ENCODE measurements at places on chromosomes 3 and 15.

DNA sequence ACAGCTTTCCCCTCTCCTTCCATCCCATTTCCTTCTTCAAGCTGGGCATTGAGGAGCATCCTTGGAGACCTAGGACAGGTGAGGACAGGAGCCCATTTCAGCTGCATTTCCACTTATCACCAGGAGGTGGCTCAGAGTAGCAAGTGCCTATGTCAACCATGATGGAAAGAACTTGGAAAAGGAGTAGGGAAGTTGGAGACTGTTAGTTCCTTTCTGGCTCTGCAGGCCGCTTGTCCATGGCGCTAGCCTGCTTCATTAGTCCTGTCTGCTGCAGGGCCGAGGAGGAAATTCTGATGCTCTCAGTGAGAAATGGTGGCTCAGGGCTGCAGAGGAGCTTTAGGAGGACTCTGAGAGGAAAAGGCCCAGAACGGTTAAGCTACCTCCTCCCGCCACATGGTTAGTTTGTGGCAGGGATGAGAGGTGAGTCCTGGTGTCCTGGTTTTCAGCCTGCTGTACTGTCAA lies 7.0 kb upstream of the CD276 start:
- DNase-seq, result peak; percentile 76

GRCh38 chr3:140250945-140251344 lies 316.0 kb downstream of the CLSTN2 start:
- no peak for DNase-seq

DNA sequence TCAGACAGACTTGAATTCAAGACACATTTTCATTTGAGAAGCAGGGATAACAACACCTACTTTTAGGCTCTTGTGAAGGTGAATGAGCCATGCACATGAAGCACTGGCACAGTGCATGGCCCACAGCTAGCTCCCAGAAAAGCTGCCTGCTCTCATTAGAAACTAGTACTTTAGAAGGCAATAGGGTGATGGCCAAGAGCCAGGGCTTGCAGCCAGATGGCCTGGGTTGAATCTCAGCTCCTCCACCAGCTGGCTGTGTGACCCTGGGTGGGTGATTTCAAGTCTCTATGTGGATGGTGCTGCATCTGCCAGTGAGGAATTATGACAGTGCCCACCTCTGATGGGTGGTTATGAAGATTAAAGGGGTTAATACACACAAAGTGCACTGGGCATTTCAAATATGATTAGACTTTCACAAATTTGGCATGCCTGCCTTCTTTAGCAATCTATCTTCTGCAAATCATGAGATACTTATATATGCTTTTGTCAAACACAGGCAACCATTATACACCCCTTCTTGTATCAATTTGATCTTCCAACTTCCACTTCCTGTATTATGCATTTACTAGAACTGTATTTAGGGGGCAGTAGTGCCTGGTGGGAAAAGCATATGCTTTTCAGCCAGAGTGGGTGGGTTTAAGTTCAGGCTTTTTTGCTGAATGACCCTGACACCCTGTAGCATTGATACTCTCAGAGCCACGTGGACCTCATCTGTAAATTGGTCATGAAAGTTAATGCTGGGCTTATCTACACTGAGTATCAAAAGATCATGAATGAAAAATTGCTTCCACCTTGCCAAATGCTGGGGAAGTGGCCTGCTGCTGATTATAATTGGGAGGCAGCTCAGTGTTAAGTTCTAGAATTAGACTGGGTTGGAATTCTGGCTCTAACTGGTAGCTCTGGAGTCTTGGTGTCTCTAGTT lies 34.7 kb upstream of the RBP1 start:
- no peak for DNase-seq

- peak; percentile 3 for DNase-seq
Observed at GRCh38 chr3:19543212-19543841, 390.7 kb downstream of the EFHB start.

DNA sequence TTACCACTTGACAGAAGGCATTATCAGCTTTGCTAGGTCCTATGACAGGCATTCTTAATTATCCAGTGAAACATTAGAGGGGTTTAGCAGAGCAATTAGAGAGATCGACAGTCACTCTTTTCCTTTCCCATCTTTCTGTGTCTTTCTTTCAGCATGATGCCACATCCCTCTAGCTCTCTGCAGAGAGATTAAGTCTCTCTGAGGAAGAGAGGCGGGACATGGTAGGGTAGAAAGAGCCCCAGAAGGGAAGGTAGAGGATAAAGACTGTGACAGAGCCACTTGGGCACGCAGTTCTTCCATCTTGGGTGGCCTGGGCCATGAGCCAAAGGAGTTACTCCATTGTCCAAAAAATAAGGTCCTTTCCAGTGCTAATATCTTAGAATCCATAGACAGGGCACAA lies 55.8 kb downstream of the HHLA2 start:
- no peak for DNase-seq

- peak; percentile 59 for DNase-seq
Observed at GRCh38 chr3:152071924-152072323, 196.8 kb upstream of the MBNL1 start.

DNA sequence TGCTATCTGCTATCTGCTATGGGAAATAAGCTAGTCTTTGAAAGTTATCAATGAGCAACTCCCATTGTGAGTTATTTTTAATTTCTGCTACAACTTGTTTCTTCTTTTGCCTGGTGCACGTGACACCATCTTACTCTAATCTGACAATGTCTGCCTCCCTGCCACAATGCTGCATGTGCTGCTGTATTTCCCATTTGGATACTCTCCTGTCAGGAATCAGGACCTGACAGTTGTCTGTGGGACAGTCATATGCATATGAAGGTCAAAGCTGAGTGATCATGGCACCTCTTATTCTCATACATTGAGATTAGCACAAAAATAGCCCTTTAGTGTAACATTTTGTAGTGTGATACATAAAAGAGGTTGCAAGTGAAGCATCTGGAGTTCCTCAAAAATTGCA lies 45.8 kb downstream of the HMG20A start:
- no peak for DNase-seq

DNA sequence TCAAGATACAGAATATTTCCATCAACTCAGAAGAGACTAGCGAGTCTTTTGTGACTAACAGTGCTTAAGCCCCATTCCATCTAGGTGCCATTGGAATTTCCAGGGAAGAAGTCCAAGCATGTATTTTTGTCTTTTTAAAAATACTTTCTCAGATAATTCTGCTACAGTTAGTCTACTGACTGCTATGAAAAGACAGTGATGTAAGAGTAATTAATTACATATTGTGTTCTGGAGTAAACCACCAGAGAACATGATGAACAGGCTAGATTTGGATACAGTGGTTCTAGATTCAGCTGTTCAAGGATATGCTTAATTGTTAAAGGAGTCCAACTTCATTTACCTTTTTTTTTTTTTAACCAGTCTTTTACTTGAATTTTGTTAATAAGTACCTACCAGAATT lies 34.8 kb upstream of the PAK6 start:
- no peak for DNase-seq

DNA sequence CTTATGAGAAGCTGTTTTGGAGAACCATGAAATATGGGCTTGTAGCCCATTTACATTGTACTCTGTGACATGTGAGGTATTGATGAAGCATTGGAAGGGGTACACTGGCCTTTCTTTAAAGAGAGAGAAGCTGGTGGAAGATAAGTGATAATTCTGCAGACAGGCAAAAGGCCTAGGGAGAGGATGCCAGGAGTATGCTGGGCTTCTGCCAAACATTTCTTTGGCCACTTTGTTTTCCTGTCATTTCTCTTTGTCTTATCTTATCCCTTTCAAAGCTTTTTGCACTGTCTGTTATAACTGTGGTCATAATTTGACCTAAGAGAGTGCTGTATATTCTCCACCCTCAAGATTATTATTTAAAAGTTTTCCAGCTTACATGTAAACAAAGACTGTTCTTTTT lies 109.6 kb upstream of the SEMA6D start:
- no peak for DNase-seq

DNA sequence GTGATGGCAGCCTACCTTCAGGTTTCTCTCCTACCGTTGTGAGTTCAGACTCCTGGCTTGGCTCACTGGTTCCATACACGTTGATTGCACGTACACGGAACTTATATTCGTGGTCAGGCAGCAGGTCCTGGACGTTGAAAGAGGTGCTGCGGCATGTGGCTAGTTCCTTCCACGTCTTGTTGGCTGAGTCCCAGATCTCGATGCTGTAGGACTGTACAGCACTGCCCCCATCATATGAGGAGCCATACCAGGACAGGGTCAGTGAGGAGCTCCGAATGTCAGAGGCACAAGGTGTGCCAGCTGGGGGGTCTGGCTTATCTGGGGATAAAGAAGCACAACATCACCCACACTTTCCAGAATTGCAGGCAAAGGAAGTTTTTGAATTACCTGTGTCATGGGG lies 72.3 kb upstream of the HACD2 start:
- no peak for DNase-seq

DNA sequence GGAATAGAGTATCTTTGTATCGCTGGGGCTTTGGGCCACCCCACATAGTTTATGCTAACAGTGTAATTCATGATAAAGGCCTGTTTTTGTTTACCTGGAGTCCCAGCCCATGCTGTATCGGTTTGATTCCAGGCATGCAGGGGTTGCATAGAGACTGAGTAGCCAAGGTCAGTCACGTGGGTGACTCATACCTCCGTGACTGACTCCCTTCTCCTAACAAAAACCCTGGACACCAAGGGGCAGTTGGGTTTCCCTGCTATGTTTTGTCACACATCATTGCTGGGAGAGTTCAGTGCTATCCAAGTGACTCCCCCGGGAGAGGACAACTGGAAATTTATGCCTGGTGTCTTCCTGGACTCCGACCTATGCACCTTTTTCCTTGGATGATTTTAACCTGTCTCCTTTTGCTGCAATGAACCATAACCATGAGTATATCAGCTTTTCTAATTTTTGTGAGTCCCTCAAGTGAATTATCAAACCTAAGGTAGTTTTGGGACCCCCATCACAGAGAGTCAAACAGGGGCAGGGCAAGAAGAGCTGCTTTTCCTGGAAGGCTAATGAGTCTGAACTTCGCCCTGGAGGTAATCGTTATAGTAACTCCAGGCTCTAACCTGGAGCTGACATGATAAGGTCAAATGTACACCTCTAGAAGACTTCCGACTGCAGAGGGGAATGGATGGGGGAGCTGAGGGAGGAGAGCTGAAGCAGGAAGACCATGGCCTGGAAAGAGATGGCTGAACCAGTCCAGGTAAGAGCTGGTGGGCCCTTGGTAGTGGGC lies 57.0 kb downstream of the SRGAP3 start:
- DNase-seq, result no peak

- DNase-seq, result no peak
Observed at GRCh38 chr3:4138786-4139431, 164.3 kb upstream of the SETMAR start.

- DNase-seq, result no peak
Observed at GRCh38 chr3:76958274-76958673, 81.6 kb upstream of the ROBO2 start.

GRCh38 chr3:87691109-87691508 lies 367.7 kb downstream of the CGGBP1 start:
- DNase-seq, result no peak

DNA sequence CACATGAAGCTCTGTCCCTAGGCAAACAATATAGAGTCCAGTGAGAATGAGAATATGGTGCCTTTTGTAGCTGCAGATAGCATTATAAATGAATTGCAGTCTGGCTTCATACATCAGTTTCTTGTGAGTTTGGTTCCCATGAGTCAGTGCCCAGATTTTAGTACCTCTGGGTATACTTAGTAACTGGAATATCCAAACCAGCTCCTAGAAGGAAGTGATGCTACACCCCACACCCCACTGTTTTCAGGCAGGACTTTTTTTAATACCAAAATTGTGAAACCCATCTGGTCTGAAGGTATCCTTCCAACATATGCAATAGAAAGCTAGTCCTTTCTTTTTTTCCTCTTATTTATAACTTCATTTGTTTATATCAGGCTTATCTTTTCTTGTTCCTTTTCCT lies 42.1 kb upstream of the FOXP1 start:
- DNase-seq, result no peak

DNA sequence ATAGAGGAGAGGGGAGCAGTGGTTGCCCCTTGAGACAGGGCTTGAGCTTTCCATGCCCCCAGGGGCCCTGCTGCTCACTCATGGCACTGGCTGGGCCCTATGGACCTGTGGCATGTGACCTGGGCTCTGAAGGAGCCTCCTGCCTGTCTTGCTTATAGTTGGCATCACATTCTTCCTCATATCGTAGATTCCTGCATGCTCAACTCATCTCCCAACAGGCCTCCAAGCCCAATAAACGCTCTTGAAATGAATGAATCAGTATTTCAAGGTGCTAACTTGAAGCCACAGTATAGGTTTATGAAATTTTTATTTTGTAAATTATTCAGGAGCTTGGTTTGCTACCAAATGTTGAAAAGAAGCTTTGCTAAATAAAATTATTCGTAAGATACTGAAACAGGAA lies 93.3 kb upstream of the SLC7A14 start:
- DNase-seq, result no peak

- no peak for DNase-seq
Observed at GRCh38 chr3:125006291-125006731, 49.5 kb downstream of the HEG1 start.

- peak; percentile 26 for DNase-seq
Observed at GRCh38 chr3:77825001-77825827, 785.3 kb downstream of the ROBO2 start.

DNA sequence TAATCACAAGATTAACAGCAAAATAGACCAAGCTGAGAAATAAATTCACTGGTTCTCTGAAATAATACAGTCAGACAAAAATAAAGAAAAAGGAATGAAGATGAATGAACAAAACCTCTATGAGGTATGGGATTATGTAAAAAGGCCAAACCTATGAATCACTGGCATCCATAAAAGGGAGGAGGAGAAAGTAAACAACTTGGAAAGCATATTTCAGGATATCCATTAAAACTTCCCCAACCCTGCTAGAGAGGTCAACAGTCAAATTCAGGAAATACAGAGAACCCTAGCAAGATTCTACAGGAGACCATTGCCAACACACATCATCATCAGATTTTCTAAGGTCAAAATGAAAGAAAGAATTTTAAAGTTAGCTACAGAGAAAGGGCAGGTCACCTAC lies 649.7 kb upstream of the CBLB start:
- no peak for DNase-seq

GRCh38 chr15:77646104-77646694 lies 13.5 kb upstream of the LINGO1 start:
- no peak for DNase-seq

- DNase-seq, result no peak
Observed at GRCh38 chr15:79403501-79403900, 28.6 kb upstream of the MINAR1 start.

- DNase-seq, result no peak
Observed at GRCh38 chr3:129656659-129657247, 50.3 kb upstream of the PLXND1 start.

- no peak for DNase-seq
Observed at GRCh38 chr15:31079519-31079918, 22.0 kb downstream of the TRPM1 start.

- DNase-seq, result no peak
Observed at GRCh38 chr15:39235084-39235795, 345.6 kb upstream of the THBS1 start.

GRCh38 chr3:141388395-141388794 lies 20.1 kb downstream of the ZBTB38 start:
- no peak for DNase-seq

- DNase-seq, result no peak
Observed at GRCh38 chr3:111761309-111761795, 97.7 kb upstream of the PHLDB2 start.
